ENCODE measurements at places on chromosomes 16 and 17. TPM values are rescaled to one million over a fixed set of nuclear protein-coding genes. Genes with fewer than 3 reads are reported as not detected.
A peak's percentile ranks its signal among the peaks of the same experiment; 100 is the strongest.

- peaks cover 6% of the 10 kb centered on the region for H3K27me3 ChIP-seq
- H3K4me3 ChIP-seq, result no peak overlapping the region
- peak overlapping the region; percentile 35 for H3K27ac ChIP-seq
- H3K36me3 ChIP-seq, result no peaks in the 10 kb centered on the region
These were observed 41.3 kb upstream of the ACSF3 start for GRCh38 chr16:89052191-89052889.

- peaks cover under 1% of the 10 kb centered on the region for H3K36me3 ChIP-seq
- peaks cover 4% of the 10 kb centered on the region for H3K4me1 ChIP-seq
- H3K27me3 ChIP-seq, result no peaks in the 10 kb centered on the region
- peak overlapping the region; percentile 65 for H3K27ac ChIP-seq
- no peak overlapping the region for H3K4me3 ChIP-seq
- DNase-seq, result no peak
These were observed 15.4 kb downstream of the KATNB1 start for GRCh38 chr16:57750796-57751538.

DNA sequence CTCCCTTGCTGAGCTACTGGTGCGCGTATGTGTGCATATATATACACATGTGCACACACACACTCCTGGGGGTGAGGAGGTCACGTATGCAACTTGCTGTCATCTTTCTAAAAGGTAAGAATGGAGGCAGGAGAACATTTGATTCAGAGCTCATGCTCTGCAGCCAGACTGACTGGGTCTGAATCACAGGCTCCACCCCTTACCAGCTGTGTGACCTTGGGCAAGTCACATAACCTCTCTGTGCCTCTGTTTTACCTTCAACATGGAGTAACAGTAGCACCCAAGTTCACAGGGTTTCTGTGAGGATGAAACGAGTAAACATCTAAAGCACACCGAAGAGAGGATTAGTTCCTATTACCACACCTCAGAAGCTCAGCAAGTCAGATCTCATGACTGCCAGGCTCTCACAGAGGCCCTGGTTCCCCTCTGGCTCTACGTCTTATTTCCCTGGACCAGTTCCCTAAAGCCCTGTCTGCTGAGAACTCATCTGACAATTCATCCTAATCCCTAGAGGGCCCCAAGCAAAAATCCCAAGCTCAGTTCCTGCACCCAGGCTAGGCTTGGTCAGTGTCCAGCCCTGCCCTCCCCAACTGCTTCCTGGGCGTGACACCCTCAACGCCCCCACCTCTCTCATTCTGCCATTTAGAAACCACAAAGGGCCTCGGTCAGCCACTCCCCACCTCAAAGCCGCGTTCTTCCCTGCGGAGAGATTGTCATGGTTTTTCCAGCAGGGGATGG, 28.7 kb downstream of the ABR start:
- DNase-seq, result no peak
- H3K27ac ChIP-seq, result no peak overlapping the region
- no peak overlapping the region for H3K4me3 ChIP-seq
- H3K4me1 ChIP-seq, result peaks cover 10% of the 10 kb centered on the region
- H3K27me3 ChIP-seq, result no peaks in the 10 kb centered on the region

GRCh38 chr16:22210285-22210684, 4.2 kb downstream of the EEF2K start:
- DNase-seq, result no peak
- no peak overlapping the region for H3K27ac ChIP-seq
- H3K4me3 ChIP-seq, result no peak overlapping the region
- H3K4me1 ChIP-seq, result peaks cover 20% of the 10 kb centered on the region
- H3K27me3 ChIP-seq, result no peaks in the 10 kb centered on the region

DNA sequence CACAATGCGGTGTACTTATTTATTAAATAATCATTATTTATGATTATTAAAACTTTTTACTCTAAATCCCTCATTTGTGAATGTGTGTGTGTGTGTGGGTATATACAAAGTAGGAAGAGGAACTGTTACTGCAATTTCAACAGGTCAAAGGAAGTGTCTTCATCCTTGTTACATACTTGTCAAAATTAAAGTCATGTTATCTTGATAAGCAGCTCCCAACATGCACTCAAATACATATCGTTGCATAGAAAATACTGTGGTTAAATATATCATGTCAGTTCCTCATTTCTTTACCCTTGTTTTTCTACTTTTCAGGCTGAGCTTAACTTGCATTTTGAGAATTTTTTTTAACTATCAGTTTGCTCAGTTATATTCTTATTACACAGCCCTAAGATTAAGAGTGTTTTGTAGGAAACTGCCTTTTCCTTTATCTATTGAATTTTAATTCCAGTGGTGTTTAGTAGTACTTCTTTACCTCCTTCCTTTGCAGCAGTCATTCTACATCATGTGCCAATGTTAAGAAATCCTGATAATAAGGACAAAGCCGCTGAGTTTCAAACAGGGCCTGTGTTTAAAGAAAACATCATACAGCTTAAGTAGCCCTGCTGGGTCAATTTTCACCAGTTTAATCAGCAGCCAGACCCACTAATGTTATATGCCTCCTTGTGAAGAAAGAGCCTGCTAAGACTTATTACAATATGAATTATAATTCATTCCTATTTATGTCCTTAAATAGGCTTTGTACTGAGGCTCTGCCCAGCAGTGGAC, 7.2 kb downstream of the EFCAB5 start:
- no peak overlapping the region for H3K27ac ChIP-seq
- peaks cover 20% of the 10 kb centered on the region for H3K4me1 ChIP-seq
- peaks cover 2% of the 10 kb centered on the region for H3K36me3 ChIP-seq

GRCh38 chr17:20141198-20141972, 132.2 kb downstream of the SPECC1 start:
- peaks cover 9% of the 10 kb centered on the region for H3K4me1 ChIP-seq
- no peak overlapping the region for H3K27ac ChIP-seq
- H3K27me3 ChIP-seq, result no peaks in the 10 kb centered on the region
- H3K36me3 ChIP-seq, result no peaks in the 10 kb centered on the region
- DNase-seq, result no peak

DNA sequence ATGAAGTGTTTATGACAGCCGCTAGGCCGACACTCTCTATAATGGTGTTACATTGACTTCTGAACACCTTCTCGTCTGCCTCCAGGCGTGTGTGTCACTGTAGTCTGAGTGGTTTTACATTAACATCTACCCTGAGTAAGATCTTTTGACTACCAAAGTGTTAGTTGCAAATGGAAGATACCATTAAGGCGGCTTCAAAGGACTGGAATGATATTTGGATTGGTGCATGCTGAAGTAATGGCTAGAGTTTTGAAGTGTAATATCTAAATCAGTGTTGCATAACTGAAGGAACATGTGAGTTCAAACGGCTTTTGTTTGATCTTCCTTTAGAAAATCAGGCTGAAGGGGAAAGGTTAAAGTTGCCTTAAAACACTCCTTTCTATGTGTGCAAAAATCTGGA, 52.2 kb downstream of the BCAS3 start:
- peaks cover 16% of the 10 kb centered on the region for H3K4me1 ChIP-seq
- no peak overlapping the region for H3K27ac ChIP-seq
- H3K4me3 ChIP-seq, result no peak overlapping the region
- DNase-seq, result no peak

GRCh38 chr17:81035521-81036196, 708 bp downstream of the BAIAP2 start:
- H3K4me3 ChIP-seq, result peak overlapping the region; percentile 97
- no peaks in the 10 kb centered on the region for H3K27me3 ChIP-seq
- DNase-seq, result no peak

DNA sequence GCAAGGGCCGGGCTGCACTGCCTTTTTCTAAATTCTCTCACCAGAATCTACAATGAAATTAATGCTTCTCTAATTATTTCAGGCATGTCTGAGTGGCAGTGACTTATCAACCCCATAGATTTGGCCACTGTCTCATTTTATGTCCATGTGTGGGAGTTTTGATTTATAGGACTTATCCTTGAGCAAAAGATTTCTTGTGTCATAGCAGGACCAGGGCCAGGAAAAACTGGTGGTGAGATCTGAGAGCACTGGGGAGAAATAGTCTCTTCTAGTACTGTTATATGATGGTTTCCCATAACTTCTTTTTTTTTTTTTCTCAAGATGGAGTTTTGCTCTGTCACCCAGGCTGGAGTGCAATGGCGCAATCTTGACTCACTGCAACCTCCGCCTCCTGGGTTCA, 1.5 kb upstream of the KRT23 start:
- no peak overlapping the region for H3K4me3 ChIP-seq
- H3K27me3 ChIP-seq, result no peaks in the 10 kb centered on the region
- no peak for DNase-seq
- H3K4me1 ChIP-seq, result peaks cover 4% of the 10 kb centered on the region
- H3K27ac ChIP-seq, result peak overlapping the region; percentile 12
- no peaks in the 10 kb centered on the region for H3K36me3 ChIP-seq

- H3K4me3 ChIP-seq, result no peak overlapping the region
- no peak for DNase-seq
- no peak overlapping the region for H3K27ac ChIP-seq
These were observed 23.9 kb upstream of the NLK start for GRCh38 chr17:28018439-28019070.

DNA sequence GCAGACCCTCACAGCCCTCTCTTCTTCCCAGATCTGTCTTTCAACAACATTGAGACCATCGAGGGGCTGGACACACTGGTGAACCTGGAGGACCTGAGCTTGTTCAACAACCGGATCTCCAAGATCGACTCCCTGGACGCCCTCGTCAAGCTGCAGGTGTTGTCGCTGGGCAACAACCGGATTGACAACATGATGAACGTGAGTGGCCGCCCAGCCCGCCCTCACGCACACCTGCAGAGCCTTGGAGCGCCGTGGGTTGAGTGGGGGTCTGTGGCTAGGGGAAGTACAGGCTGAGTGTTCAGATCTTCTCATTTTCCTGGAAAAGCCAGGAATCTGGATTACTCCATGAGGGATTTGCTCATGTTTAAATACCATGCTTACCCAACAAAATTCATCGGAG, 15.2 kb downstream of the DRC3 start:
- H3K4me1 ChIP-seq, result no peaks in the 10 kb centered on the region
- H3K27ac ChIP-seq, result no peak overlapping the region
- H3K36me3 ChIP-seq, result no peaks in the 10 kb centered on the region
- no peak for DNase-seq
- H3K4me3 ChIP-seq, result no peak overlapping the region

DNA sequence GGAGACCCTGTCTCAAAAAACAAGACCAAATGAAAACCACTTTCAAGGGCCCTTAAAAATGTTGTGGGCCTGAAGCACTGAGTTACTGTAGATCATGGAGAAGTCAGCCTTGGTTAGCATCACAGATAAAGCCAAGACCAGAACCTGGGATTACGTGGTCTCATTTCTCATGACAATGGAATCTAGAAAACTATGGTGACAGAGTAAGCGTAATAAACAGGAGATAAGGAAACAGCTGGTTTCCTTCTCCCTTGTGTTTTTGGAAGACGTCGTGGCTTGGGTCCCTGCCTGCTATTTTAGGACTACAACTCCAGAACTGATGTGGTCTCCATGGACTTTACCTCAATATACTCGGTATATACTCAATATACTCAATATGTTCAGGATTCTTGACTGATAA, 180.7 kb upstream of the ZFHX3 start:
- peaks cover 2% of the 10 kb centered on the region for H3K27me3 ChIP-seq
- no peak overlapping the region for H3K27ac ChIP-seq
- peaks cover 8% of the 10 kb centered on the region for H3K4me1 ChIP-seq
- no peak for DNase-seq

GRCh38 chr17:32488604-32489180, 1.9 kb downstream of the CDK5R1 start:
- peak overlapping the region; percentile 89 for H3K4me3 ChIP-seq
- H3K27me3 ChIP-seq, result no peaks in the 10 kb centered on the region
- H3K36me3 ChIP-seq, result peaks cover 15% of the 10 kb centered on the region
- peaks cover 70% of the 10 kb centered on the region for H3K4me1 ChIP-seq

GRCh38 chr16:30395992-30396585, 869 bp downstream of the ZNF48 start:
- H3K4me3 ChIP-seq, result peak overlapping the region; percentile 92
- peaks cover 3% of the 10 kb centered on the region for H3K36me3 ChIP-seq
- H3K4me1 ChIP-seq, result peaks cover 54% of the 10 kb centered on the region

DNA sequence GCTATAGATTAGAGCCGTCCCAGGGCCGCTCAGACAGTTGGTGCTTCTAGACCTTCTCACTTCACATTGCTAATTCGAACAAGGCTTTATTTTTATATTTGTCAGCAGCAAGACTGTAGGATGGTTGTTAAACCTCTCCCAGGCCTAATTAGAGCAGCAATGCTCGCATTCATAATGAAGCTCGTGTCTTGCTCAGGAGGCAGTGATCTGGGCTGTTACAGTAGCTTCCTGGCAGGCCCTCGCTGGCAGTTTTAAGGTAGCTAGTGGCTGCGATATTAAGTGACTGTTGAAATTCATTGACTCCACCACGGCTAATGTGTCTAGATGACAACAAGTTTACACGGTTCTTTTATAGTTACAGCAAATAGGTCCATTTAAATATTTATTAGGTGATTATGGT, 23.2 kb upstream of the ANKFN1 start:
- H3K27me3 ChIP-seq, result peaks cover 4% of the 10 kb centered on the region
- H3K4me3 ChIP-seq, result no peak overlapping the region
- peaks cover 16% of the 10 kb centered on the region for H3K4me1 ChIP-seq
- no peak overlapping the region for H3K27ac ChIP-seq

- no peak for DNase-seq
- H3K4me1 ChIP-seq, result no peaks in the 10 kb centered on the region
- H3K27ac ChIP-seq, result no peak overlapping the region
- H3K27me3 ChIP-seq, result no peaks in the 10 kb centered on the region
- peaks cover 4% of the 10 kb centered on the region for H3K36me3 ChIP-seq
- no peak overlapping the region for H3K4me3 ChIP-seq
These were observed 15.5 kb downstream of the NFAT5 start for GRCh38 chr16:69581297-69581696.

- H3K4me1 ChIP-seq, result peaks cover 16% of the 10 kb centered on the region
- peak overlapping the region; percentile 20 for H3K4me3 ChIP-seq
- DNase-seq, result no peak
- H3K27ac ChIP-seq, result no peak overlapping the region
- no peaks in the 10 kb centered on the region for H3K36me3 ChIP-seq
These were observed 3.8 kb upstream of the NSRP1 start for GRCh38 chr17:30112794-30113193.

DNA sequence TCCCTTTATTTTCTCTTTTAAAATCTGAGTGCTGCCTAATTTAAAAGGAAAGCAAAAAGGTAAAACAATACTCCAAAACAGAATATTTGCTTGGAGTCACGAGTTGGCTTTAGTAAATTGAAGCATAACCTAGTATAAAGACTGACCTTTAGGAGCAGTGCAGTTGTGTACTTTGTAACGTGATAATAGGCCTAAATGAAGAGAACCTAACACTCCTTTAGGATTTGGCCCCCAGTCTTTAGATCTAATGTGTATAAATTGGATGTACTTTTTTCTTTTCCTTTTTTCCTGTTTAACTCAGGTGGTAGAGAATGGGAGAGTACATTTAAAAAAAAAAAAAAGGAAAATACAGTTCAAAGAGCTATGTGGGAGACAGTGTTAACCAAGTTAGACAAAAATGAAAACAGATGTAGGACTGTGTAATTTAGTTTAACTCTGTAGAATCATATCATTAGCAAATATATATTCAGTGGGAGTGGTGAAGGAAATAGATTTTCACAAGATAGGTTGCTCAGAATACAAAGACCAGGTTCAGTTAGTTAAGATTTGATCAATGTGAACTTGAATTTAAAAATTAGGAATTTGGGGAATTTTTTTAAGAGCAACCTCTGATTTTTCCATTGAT, 16.8 kb downstream of the CPD start:
- H3K27me3 ChIP-seq, result no peaks in the 10 kb centered on the region
- no peaks in the 10 kb centered on the region for H3K4me1 ChIP-seq
- peaks cover 1% of the 10 kb centered on the region for H3K36me3 ChIP-seq

The SPATA32 gene
- total RNA-seq, result 0.23 TPM

The KRTAP4-5 gene
- not detected for total RNA-seq

The KRT36 gene
- not detected for total RNA-seq

The CCDC43 gene
- 32.8 TPM for total RNA-seq

The RAMP2 gene
- total RNA-seq, result 6.5 TPM

The FLYWCH1 gene
- total RNA-seq, result 26.7 TPM

Measured in neural crest cell (in vitro differentiated cells).